ENCODE measurements at places on chromosomes 6 and 20.

GRCh38 chr6:72382602-72383529 lies 239.0 kb upstream of the KCNQ5 start:
- DNase-seq: no peak

DNA sequence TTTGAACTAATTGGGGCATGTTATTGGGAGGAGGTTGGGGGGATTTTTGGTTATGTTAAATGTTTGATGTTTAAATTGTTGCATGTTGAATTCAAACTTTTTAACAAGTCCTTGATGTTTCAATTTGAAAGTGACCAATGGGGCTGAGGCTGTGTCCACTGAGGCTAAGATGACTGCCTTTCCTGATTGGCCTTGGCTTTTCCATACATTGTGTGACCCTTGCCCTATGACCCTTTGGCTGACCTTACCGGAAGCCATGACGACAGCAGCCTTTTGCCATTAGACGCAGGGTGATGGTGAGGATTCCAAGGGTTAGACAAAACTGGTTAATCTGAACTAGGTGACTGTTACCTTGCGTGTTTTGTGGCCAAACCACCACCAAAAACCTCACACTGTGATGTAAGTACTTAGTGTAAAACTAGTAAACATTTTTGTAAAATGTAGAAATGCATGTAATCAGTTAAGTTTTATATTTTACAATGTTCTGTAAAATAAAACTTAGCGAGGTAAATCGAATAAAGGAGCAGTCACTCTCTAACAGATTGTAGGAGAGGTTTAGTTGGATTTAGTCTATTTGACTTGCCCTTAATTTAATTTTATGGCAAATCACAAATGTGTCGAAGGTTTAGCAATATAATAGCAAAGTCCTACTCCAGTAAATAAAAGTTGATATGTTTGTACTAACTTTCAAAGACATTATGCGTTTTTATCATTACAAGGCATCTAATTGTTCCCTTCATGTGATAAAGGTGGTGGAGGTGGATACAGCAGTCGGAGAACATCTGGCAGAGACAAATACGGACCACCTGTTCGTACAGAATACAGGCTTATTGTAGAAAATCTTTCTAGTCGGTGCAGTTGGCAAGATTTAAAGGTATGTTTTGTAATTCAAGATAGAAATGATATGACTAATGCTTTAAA lies 1.6 kb downstream of the SRSF6 start:
- DNase-seq: no peak

DNA sequence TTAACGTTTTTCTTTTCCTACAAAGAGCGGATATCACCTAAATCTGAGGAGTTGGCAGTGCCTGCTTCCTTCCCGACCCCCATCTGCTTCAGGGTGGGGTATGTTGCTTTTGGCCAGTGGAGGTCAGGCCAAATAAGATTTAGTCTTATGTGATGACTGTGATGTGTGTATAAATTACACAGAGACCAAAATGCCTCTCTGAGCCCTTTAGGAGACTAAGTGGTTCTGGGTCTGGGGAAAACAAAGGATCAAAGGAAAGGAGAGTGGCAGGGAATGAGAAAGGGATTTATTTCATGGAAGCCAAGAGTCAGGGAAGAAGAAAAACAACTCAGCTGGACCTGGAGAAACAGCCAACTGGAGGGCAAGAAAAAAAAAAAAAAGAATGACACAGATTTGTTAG lies 39.1 kb upstream of the TBC1D7 start:
- no peak for DNase-seq

GRCh38 chr20:23357767-23358562 lies 4.0 kb upstream of the GZF1 start:
- DNase-seq: peak; percentile 100

DNA sequence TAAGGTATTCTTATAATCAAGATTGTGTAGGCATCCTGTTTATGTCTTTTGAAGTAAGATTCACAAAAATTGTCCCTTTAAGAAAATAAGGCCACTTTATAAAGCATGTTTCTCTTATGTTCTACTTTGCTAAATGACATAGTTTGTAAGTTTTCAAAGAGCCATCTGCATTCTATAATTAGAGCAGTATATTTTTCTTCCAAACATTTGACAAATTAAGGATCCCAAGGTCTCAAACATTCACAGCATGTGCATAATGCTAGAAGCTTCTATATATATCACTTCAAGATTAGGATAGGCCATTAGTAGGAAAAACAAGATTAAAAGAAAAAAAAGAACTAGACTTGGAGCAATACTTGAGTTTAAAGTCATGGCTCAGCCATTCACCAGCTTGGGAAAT lies 55.9 kb upstream of the DOK5 start:
- no peak for DNase-seq

All from DMS53 (cell line).